G401 (cell line): ENCODE measurements at places on chromosomes 12 and 14. TPM values are rescaled to one million over a fixed set of nuclear protein-coding genes. Genes with fewer than 3 reads are reported as not detected.

The GLT8D2 gene
- 9.5 and 19.2 TPM in 2 replicates for total RNA-seq

- no peak for DNase-seq
Measured at GRCh38 chr14:105500726-105501101, 9.7 kb downstream of the TEDC1 start.

The VRTN gene
- total RNA-seq: 0.06 TPM in 1 of 2 replicates, not detected in the other

DNA sequence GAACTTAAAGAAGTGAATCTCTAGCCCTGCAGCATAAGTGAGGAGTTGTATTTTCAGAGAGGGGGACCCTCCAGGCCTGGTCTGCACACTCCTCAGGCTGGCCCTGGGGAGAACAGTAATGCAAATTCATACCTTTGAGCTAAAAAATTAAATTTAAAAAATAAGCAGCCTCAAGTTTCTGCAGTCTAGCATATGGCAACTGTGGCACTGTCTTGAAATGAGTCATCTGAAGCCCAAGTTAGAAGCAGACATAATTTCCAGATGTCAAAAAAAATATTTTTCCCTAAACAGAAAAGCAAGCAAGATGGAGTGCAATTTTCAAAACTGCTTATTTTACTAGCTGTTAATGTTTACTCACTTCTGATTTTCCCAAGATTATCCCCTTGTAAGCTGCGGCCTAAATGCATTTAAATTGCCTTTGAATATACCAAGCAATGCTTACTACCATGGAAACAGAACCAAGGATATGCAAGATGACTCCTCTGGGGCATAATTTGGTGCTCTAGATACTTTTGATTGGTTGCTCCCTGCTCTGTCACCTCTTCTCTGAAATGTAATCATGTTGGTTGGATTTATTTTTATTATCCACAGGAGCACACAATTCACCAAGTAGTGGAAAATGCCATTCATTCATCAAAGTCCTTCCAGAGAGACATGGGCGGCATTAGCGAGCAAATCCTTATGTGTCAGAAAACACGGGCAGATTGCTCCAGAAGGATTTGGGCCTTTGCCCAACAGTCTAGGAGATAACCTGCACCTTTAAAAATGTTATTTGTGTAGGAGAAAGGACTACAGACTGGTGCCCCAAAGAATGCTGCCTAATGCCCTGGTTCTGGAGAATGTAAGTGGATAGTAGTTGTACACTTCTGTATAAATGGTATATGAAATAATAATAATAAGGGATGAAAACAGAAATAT lies 25.0 kb upstream of the DHRS7 start:
- peak; percentile 68 for DNase-seq

GRCh38 chr12:64691227-64691794 lies 67.9 kb downstream of the GNS start:
- DNase-seq: no peak

GRCh38 chr14:59787045-59787674 lies 83.4 kb downstream of the RTN1 start:
- DNase-seq: peak; percentile 39

GRCh38 chr14:56702515-56702914 lies 107.8 kb downstream of the OTX2 start:
- no peak for DNase-seq

The GDF3 gene
- total RNA-seq: not detected in 2 replicates

- DNase-seq: no peak
Measured at GRCh38 chr14:21997300-21997699, 323.7 kb upstream of the OR4E1 start.

The ZC2HC1C gene
- total RNA-seq: 2.1 TPM in 1 of 2 replicates, not detected in the other

The IL26 gene
- not detected in 2 replicates for total RNA-seq

DNA sequence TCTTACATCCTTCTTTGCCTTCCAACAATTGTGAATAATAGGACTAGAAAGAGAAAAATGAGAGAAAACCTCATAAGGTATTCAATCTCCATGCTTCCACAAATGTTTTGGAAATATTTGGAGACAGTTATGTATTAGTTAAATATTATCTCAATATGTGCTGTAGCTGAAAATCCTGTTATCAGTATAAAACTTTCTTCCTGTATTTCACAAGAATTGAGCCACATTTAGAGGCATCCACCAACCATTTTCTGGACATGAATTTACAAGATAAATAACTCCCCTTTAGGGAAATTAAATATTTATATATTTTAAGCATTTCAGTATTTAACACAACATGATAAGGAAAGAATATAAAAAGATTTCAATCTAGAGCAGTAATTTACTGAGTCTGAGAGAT lies 200.3 kb downstream of the GPHN start:
- DNase-seq: no peak

The FAM222A gene
- total RNA-seq: 4.0 and 9.0 TPM in 2 replicates

- DNase-seq: no peak
Measured at GRCh38 chr14:29536886-29537511, 390.6 kb downstream of the PRKD1 start.

DNA sequence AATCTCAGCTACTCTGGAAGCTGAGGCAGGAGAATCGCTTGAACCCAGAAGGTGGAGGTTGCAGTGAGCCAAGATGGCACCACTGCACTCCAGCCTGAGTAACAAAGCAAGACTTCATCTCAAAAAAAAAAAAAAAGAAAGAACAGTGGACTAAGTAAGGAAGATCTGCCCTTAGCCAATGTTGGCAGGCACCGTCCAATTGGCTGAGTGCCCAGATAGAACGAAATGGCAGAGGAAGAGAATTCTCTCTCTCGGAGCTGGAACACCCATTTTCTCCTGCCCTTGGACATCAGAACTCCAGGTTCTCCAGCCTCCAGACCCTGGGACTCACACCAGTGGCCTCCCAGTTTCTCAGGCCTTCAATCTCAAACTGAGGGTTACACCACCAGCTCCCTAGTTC lies 49.9 kb downstream of the ESR2 start:
- DNase-seq: peak; percentile 30

The FAM181A gene
- total RNA-seq: not detected in 2 replicates

GRCh38 chr12:29314416-29314815 lies 66.6 kb downstream of the ERGIC2 start:
- DNase-seq: no peak

GRCh38 chr14:55705651-55706364 lies 125.8 kb downstream of the KTN1 start:
- no peak for DNase-seq

GRCh38 chr14:95862243-95862642 lies 14.4 kb upstream of the TUNAR start:
- no peak for DNase-seq

- DNase-seq: no peak
Measured at GRCh38 chr14:37122288-37122687, 50.1 kb downstream of the SLC25A21 start.

The ENO2 gene
- 3.3 and 13.2 TPM in 2 replicates for total RNA-seq

- no peak for DNase-seq
Measured at GRCh38 chr12:65905405-65905804, 81.1 kb downstream of the HMGA2 start.

GRCh38 chr14:38243696-38244240 lies 12.1 kb downstream of the CLEC14A start:
- no peak for DNase-seq

The KRT77 gene
- not detected in 2 replicates for total RNA-seq

DNA sequence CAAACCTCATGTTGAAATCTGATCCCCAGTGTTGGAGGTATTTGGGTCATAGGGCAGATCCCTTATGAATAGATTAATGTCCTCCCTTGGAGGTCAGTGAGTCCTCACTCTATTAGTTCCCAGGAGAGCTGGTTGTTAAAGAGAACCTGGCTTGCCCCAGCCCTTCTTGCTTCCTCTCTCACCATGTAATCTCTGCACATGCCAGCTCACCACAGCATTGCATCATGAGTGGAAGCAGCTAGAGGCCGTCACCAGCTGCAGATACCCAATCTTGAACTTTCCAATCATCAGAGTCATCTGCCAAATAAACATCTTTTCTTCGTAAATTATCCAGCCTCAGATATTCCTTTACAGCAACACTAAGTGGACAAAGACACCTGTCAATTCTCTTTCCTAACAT lies 161.8 kb upstream of the IGF1 start:
- no peak for DNase-seq

DNA sequence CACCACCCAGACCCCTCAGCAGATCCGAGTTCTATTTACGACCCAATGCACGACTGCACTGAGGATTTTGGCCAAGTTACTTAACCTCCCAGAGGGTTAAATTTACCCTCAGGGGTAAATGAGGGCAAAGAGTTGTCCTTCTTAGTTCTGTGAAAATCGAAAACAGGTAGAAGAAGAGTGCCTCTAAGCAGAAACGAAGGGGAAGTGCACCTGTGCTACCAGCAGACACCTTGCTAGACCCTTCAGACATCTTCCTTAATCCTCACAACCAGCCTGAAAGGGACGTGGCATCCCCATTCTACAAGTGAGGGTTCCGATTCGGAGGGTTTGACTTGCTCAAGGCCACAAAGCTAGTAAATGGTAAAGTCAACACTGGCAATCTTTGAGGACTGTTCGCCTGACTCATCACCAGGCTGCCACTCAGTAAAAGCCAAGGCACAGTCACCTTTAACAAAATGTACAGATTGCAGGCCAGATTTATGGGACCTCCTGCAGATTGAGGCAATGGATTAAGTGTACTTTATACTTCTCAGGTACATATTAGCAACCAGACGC lies 1.6 kb downstream of the GSG1 start:
- peak; percentile 70 for DNase-seq

GRCh38 chr12:124390442-124391097 lies 95.7 kb downstream of the RFLNA start:
- DNase-seq: no peak

The NR1H4 gene
- not detected in 2 replicates for total RNA-seq

The BBOF1 gene
- 2.5 and 4.5 TPM in 2 replicates for total RNA-seq

DNA sequence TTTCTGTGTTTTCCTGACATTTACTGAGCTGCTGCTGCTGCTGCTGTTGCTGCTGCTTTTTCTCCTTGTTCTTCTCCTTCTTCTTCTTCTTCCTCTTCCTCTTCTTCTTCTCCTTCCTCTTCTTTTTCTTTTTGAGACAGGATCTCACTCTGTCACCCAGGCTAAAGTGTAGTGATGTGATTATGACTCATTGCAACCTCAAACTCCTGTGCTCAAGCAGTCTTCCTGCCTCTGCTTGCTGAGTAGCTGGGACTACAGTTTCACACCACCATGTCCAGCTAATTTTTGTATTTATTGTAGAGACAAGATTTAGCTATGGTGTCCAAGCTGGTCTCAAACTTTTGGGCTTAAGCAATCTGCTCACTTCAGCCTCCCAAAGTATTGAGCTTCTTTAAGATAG lies 95.8 kb downstream of the TMTC3 start:
- DNase-seq: no peak

DNA sequence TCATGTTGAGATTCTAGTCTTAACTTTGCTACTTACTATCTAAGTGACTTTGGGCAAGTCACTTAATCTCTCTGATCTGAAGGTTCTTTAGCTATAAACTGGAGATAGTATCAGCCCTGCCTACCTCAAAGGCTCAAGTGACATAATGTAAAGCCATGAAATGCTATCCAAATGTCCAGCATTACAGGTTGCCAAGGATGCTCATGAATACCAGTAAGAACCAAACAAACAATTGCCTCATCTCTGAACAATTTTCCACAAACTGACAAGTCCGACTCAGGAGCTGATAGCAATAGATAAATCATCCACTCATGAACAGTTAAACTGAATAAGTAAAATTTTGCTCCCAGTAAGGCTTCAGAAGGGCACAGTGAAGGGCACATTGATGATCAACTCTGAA lies 51.5 kb downstream of the LMNTD1 start:
- DNase-seq: no peak
